ENCODE measurements at places on chromosomes 7 and 10. TPM values are rescaled to one million over a fixed set of nuclear protein-coding genes. Genes with fewer than 3 reads are reported as not detected.

GRCh38 chr10:47042780-47043750, 131.8 kb downstream of the PTPN20 start:
- H3K4me3 ChIP-seq: no peak overlapping the region
- no peaks in the 10 kb centered on the region for H3K27me3 ChIP-seq
- H3K27ac ChIP-seq: no peak overlapping the region
- no peak for DNase-seq
- H3K4me1 ChIP-seq: no peaks in the 10 kb centered on the region

- no peaks in the 10 kb centered on the region for H3K36me3 ChIP-seq
- H3K27me3 ChIP-seq: no peaks in the 10 kb centered on the region
- H3K4me1 ChIP-seq: no peaks in the 10 kb centered on the region
- H3K4me3 ChIP-seq: no peak overlapping the region
- DNase-seq: peak; percentile 45
- no peak overlapping the region for H3K27ac ChIP-seq
Measured at GRCh38 chr7:31373337-31374289, 33.1 kb upstream of the NEUROD6 start.

DNA sequence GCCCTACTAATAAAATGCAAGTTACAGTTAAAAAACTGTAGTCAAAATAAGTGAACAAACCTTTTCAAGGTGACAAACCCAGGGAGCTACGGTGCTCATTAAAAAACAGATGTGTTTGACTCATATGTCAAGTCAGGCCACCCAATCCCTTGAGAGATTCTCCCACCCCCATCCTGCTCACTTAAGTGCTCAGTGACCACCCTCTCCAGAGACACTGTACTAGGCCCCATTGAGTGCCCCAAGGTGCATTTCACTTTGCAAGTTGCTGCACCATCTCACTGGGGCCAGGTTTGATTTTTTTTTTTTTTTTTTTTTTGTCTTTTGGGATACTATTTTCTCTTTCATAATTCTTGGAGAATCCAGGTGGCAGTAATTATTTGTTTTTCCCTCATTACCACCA, 1.9 kb downstream of the ERV3-1 start:
- H3K27ac ChIP-seq: no peak overlapping the region
- no peaks in the 10 kb centered on the region for H3K27me3 ChIP-seq
- no peak for DNase-seq
- no peak overlapping the region for H3K4me3 ChIP-seq
- no peaks in the 10 kb centered on the region for H3K36me3 ChIP-seq

- H3K4me1 ChIP-seq: no peaks in the 10 kb centered on the region
- H3K36me3 ChIP-seq: no peaks in the 10 kb centered on the region
- DNase-seq: no peak
Measured at GRCh38 chr7:124269774-124270173, 236.9 kb upstream of the TMEM229A start.

GRCh38 chr10:44492678-44493077, 107.8 kb upstream of the CXCL12 start:
- H3K4me1 ChIP-seq: no peaks in the 10 kb centered on the region
- DNase-seq: no peak
- H3K4me3 ChIP-seq: no peak overlapping the region
- H3K27ac ChIP-seq: no peak overlapping the region
- H3K36me3 ChIP-seq: no peaks in the 10 kb centered on the region

Gene ZNF365
- 5.8 TPM for total RNA-seq

Gene LRRN3
- 1.8 TPM for total RNA-seq

Gene GRB10
- total RNA-seq: 64.1 TPM
